Left ventricle myocardium inferior (tissue), 1 donor: ENCODE measurements at places on chromosomes 13 and 19. TPM values are rescaled to one million over a fixed set of nuclear protein-coding genes. Genes with fewer than 3 reads are reported as not detected.

The CACNA1A gene
- 0.44 TPM for total RNA-seq

The ZNF90 gene
- 0.66 TPM for total RNA-seq

DNA sequence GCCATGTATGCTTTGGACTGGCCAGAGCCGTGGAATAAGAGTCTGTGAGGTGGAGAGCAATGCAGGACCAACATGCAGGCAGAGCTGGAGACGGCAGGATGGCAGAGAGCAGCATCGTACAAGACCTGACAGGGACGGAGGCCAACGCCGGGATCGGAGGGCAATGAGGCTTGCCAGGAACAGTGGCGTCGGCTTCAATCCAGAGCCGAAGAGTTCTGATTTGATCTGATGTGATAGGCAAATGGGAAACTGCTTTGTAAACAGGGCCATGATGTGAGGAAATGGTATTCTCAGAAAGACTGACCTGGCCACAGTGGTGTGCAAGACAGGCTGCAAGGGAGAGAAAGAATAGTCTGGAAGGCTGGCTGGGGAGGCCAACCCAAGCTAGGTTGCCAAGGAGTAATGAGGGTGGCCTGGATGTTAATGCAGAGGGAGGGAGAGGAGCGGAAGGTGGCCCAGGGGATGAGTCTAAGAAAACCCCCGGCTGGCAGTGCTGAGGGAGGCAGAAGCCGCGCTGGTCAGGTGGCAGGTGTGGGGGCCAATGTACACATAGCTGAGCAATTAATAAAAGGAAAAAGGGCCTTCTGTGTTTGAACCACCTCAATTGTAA lies 26.7 kb downstream of the RCBTB2 start:
- DNase-seq, result no peak

GRCh38 chr13:44276061-44276460 lies 97.6 kb upstream of the SERP2 start:
- DNase-seq, result no peak

GRCh38 chr19:41795031-41795461 lies 1.3 kb upstream of the CEACAM3 start:
- DNase-seq, result no peak

DNA sequence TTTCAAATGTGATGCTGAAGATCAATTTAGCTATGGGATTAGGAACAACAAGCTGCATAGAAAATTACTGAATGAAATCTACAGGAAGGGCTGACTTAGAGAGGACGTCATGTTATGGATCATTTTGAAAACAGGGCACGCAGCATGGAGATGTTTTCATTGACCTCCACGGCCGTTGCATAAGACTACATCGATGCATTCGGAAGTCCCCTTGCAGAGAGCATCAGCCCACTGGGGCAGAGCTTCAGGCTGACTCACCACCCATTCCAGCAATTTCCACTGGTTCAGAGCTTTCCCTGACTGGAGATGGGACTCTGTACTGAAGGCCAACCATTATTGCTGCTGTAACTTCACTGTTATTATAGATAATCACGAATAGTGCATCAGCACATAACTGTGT lies 305.3 kb downstream of the IRS2 start:
- DNase-seq, result no peak
